ENCODE measurements at places on chromosomes 4 and X. TPM values are rescaled to one million over a fixed set of nuclear protein-coding genes. Genes with fewer than 3 reads are reported as not detected.

Gene FAM199X
- 15.0 TPM for total RNA-seq

Gene MAGEA11
- not detected for total RNA-seq

Gene ZBED1
- 19.8 TPM for total RNA-seq

Gene MTTP
- total RNA-seq: not detected

Gene CNGA1
- not detected for total RNA-seq

Gene MAGEA2
- total RNA-seq: not detected

Gene YY2
- total RNA-seq: 1.0 TPM

Gene LDOC1
- total RNA-seq: 17.5 TPM

Gene TRIM60
- not detected for total RNA-seq

GRCh38 chr4:149072384-149072783, 630.2 kb upstream of the NR3C2 start:
- DNase-seq: no peak

GRCh38 chr4:72567821-72568675, 973 bp downstream of the ADAMTS3 start:
- no peak for DNase-seq

- no peak for DNase-seq
Measured at GRCh38 chr4:125958519-125958918, 643.8 kb downstream of the FAT4 start.

GRCh38 chr4:52880994-52881393, 18.9 kb downstream of the RASL11B start:
- DNase-seq: no peak

- no peak for DNase-seq
Measured at GRCh38 chr4:8589823-8590545, 2.6 kb upstream of the CPZ start.

GRCh38 chr4:153122855-153123254, 81.4 kb upstream of the TRIM2 start:
- no peak for DNase-seq

GRCh38 chr4:146458594-146458993, 63.1 kb downstream of the SLC10A7 start:
- DNase-seq: no peak

GRCh38 chrX:136742721-136743379, 37.9 kb downstream of the ARHGEF6 start:
- DNase-seq: no peak

GRCh38 chrX:40145923-40146261, 48.1 kb upstream of the BCOR start:
- no peak for DNase-seq

DNA sequence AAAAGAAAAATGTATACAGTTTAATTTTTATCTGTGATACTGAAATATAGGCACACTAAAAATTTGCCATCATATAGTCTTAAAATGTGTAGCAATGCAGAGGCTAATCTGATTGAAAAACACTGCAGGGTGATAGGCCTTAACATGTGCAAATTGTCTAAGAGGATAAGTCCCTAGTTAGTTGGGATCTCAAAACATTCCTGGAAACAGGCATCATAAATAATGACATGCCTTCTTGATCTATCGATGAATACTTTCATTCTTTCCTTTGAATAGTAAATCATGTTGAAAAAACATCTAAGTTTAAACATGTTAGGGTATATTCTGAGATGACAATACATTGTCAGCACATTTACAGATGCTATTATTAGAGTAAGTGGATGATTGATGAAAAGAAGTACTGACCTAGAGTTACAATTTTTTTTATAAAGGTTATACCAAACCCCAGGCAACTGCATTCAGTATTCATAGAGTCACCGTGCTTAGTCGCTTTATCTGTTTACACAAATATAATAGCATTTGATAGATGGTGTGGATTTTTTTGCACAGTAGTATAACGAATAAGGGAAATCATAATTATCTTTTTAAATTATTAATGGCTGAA, 668.2 kb upstream of the ADGRL3 start:
- no peak for DNase-seq

GRCh38 chrX:53223955-53224859, 800 bp downstream of the KDM5C start:
- DNase-seq: no peak

DNA sequence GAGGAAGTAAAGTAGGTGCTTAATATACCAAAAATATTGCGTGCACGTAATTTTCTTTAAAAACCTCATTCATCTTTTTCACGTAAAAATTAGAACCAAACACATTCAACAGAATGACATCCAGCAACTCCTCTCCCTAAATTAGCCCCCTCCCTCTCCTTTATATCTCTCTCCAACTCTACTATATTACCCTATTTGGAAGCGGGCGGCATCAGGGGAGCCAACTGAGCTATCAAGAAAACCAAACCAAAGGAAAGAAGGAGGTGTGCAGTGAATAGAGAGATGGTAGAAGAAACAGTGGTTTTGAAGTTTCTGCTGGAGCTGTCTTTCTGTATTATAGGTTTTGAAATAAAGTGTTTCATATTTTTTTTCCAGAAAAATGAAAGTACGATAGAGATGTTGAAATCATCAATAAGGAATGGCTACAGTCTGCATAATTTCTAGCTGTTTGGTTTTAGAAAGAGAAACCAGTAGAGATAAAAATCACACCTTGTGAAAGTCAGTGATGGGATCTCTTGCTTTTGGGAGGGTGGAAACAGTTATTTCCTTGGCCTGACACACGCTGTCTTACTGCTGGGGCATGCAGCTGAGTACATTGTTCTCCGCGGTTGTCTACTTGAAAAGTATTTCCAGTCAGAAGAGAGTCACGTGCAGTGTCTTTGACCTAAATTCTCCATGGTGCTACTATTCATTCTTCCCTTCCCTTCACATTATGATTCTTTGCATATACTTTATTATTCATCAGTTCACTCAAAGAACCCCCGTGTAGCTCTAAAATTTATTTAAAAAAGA, 94.1 kb upstream of the WDR17 start:
- no peak for DNase-seq

- no peak for DNase-seq
Measured at GRCh38 chrX:130746077-130746476, 156.9 kb downstream of the ENOX2 start.

- no peak for DNase-seq
Measured at GRCh38 chrX:70254063-70254400, 6.0 kb downstream of the P2RY4 start.

DNA sequence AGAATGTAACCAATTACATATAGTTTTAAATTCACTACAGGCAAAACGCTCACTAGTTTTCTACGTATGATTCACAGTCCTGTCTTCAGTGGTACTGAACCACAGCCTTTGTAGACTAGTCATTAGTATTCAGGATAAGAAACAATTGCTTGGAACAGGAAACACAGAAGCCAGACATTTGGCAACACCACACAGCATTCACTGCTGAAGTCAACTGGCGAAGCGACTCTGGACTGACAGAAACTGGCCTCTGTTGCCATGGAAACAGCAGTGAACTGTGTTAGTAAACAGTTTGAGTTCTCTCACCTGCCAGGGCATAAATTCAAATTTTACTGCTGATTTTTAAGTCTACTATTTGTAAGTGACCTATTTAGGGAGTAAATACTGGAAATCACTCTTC, 57.6 kb downstream of the MAPK10 start:
- DNase-seq: no peak

DNA sequence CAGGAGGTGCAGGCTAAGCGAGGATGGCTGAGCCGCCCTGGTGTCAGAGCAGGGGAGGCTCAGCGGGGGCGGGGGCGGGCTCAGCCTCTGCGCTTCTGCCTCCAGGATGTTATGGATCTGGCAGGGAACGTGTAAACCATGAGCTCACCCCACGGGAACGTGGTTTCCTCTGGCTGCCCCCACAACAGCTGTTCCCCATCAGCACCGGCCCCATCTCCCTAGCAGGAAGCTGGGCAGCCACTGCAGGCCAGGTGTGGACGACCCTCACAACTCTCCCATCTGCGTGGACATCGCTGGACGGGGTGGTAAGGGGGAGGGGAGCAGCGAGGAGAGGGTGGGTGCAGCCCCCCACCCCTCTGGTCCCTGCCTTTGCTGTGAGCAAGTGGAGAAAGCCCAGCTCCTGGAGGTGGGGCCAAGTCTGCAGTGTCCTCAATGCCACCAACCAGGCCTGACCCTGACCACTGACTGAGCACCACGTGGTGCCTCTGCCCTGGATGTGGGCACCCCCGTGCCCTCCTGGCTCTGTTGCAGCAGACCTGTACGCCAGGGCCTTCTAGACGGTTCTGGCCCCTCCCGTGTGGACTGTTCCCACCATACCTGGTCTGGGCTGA, 28.1 kb upstream of the SPON2 start:
- no peak for DNase-seq

GRCh38 chr4:25070545-25070944, 39.8 kb upstream of the LGI2 start:
- no peak for DNase-seq

- no peak for DNase-seq
Measured at GRCh38 chrX:22534643-22535042, 261.9 kb downstream of the CBLL2 start.

All from T-helper 17 cell (primary cell).